ENCODE measurements at places on chromosomes 4 and X.

DNA sequence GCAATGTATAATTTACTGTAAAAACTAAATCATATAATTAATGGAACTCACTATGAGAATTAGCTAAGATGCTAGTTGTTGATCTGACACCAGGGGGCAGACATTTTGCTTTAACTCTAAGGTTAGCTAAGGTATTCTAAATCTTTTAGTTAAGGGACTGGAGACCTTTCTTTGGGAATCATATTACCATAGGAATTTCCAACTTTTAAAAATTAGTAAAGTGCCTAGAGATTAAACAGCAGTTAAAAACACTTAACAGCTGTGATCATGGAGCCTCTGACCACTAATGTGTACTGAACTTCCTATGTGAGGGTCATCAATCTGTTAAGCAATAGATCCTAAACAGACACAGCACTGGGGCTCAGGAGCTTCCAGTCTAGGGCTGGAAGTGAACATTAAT lies 226.6 kb downstream of the NSUN7 start:
- no peak for DNase-seq

DNA sequence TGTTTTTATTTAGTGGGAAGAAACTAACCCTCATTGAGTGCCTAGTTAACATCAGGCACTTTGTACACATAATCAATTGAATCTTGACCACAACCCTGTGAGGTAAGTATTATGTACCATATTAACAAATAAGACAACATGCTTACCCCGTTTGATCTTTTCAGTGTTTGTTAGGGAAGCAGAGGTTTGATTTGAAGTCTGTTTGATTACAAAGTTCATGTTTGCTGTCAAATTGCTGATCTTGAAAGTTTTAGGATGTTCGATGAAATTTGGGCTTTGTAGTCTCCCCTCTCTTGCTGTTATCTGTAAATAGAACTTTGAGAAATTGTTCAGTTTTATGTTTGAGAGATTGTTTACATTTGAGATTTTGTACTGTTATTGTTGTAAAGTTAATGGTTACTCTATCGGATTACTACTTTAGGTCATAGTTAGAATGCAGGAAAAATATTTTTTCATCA lies 13.4 kb upstream of the ADH4 start:
- no peak for DNase-seq

GRCh38 chr4:3418029-3418762 lies 23.6 kb upstream of the HGFAC start:
- no peak for DNase-seq

GRCh38 chr4:306551-306961 lies 1.3 kb upstream of the ZNF732 start:
- DNase-seq: no peak

Data from GM04503 (cell line).